EH (cell line): ENCODE measurements at places on chromosomes 13 and 19.

GRCh38 chr19:45322744-45323281, at the start of gene CKM:
Gene CKM, minus strand, starts transcription at chr19:45322875. Its CDS starts 3,162 bp downstream, at chr19:45319713.
- no peak for DNase-seq

DNA sequence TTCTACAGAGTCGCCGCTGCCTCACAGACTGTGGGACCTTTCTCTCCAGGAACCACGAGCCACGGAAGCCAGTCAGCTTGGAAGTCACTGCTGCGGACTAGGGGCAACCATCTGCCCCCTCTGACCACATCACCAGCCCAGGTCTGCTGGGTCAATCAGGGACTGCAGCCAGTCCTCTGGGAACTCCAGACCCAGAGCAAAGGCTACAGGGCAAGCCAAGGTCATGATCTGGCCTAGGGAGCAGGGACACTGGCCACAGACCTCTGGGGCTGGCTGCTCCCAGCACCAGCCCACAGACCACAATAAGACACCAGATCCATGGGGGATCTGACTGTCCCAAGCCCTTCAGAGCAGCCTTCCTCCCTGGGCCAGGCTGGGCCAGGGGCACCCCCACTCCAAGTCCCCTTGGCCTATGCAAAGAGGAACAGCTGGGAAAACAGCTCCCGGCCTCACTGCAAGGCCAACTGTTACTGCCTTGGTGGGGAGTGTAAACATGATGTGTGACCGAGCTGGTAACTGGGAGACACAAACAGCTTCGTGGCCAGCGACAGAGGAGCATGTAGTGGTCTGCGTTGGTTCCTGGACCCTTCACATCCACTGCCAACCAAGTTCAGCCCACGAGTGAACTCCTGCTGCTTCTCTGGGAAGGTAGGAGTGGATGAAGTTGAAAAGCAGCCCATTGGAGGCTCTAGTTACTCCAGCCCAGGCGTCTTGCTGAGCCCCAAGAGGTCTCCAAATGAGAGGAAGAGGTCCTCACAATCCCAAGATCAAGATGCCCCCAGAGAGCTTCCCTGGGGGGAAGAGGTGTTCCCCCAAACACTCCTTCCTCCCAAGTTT, 1.5 kb downstream of the AKT2 start:
- peak; percentile 12 for DNase-seq

DNA sequence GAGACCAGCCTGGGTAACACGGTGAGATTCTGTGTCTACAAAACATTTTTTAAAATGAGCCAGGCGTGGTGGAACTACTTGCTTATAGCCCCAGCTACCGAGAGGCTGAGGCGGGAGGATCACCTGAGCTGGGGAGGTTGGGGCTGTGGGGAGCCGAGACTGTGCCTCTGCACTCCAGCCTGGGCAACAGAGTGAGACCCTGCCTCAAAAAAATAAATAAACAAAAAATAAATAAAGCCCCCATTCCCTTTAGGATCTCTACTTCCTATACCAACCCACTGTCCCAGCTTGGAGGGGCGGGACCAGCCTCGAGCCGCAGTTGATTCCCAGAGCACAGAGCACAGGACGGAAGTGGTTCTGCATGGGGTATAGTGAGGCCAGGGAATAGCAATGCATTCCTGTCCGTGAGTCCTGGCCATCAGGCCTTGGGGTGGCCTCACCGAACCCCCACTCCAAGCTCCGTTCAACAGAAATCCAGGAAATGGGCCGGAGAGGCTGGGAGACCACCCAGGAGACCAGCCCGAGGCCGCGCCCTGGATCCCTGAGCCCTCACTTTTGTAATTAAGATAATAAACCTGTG, 4.9 kb upstream of the PTBP1 start:
- no peak for DNase-seq

DNA sequence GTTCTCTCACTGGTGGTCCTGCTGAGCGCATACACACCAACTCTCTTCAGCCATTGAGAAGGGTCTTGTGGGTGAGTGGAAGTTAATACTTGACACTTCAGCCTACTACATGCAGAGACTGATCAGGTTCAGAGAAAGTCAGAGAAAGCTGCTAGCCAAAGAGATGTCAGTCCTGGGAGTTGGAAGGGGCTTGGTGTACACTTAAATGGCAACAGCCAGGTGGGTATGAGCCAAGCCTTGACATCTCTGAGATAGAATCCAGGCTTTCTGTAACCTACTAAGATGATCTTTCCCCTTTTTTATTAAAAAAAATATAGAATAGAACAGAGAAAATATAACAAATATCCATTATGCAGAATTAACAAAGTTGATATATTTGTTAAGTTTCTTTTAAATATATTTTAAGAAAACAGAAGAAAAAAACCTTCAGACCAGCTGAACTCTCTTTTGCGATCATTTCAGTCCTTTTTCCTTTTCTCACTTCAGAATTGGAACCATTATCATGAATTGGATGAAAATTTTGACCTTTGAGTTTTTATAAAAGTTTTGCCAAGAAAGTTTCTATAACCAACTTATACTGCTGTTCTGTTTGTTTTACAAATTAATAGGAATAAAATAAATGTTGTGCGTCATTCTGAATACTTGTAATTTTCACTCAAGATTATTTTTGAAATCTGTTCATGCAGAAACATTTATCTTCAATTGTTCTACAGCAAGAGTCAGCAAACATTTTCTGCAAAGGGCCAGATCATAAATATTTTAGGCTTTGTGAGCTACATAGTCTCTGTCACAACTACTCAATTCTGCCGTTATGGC, 153.0 kb downstream of the RFC3 start:
- no peak for DNase-seq

DNA sequence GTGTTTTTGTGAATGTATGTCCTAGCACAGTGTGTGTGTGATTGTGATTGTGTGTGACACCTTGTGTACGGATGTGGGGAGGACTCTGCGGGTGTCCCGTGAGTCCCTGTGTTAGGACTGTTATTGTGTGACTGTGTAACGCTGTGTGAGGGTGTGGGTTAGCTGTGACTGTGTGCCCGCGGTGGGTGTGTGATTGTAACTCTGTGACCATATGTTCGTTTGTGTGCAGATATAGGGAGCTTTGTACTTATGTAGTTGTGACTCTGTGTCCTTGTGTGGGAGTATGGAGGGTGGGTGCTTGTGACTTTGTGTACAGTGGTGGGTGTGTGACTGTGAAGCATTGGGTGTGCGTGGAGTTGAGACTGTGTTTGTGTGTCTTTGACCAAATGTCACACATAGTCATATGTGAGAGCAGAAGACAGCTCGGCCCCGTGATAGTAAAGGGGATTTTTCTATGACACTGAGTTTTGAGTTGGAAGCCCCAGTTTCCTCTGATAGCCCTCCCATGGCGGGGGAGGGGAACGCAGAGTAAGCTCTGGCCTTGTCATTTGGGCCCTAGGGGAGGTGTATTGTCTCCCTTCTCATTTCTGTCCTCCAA, 949 bp upstream of the ZNF260 start:
- no peak for DNase-seq

DNA sequence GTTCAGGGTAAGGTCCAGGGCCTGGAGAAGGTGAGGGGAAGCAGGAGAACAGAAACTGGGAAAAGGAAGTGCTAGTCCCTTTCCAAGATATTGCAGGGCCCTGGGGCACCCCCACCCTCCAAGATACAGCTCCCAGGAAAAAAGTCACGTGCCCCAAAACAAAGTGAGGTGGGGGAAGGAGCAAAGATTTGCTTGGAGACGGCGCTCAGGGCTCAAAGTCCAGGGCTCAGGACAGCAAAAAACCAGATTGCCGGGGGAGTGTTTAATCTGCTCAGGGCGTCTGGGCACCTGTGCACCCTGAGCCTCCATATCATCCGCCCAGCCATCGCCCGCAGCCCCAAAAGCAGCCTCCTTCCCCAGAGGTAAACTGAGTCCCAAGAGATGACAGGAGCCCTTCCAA, 6.3 kb downstream of the SMIM24 start:
- no peak for DNase-seq

GRCh38 chr13:36357231-36357630, 11.0 kb upstream of the SPART start:
- no peak for DNase-seq

DNA sequence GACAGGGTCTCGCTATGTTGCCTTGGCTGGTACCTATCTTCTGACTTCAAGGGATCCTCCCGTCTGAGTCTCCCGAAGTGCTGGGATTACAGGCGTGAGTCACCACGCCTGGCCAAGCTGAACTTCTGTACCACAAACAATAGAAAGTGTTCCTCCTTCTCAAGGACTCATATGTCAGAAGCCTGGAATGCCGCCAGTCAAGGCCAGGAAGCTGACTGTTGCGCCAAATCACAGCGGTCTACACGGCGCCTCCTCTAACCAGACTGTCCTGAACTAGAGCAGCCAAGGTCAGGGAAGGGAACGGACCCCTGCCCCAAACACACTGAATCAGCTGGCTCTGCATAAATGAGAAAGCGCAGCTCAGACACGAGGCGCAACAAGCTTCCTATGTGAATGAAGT, 14.6 kb downstream of the RAB20 start:
- DNase-seq = peak; percentile 88

GRCh38 chr19:4059891-4060620, 6.6 kb downstream of the ZBTB7A start:
- peak; percentile 42 for DNase-seq

- no peak for DNase-seq
These were observed 122.4 kb upstream of the LSM14A start for GRCh38 chr19:34049944-34050343.

- no peak for DNase-seq
These were observed 210.0 kb downstream of the IRS2 start for GRCh38 chr13:109576331-109576813.

GRCh38 chr13:92255526-92255925, 857.1 kb downstream of the GPC5 start:
- DNase-seq = no peak

DNA sequence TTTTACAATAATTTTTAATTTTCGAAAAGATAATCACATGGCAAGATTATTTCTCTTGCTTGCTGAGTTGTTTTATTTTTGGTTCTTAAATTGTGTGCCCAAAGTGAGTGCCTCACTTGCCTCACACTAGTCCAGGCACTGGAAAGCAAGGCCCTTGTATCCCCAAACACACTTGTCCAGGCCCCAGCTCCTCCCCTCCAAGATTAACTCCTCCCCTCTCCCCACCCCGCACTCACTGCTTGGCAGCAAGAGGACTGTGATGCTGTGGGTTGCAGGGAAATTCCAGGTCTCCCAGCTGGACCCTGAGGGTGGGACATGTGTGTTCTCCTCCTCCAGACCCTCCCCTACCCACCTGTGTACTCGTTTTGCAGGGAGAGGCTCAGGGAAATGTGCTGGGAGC, 3.9 kb downstream of the SIGLEC12 start:
- no peak for DNase-seq

- no peak for DNase-seq
These were observed 3.6 kb upstream of the FAM187B start for GRCh38 chr19:35231956-35232645.

- no peak for DNase-seq
These were observed 2.4 kb upstream of the XPO4 start for GRCh38 chr13:20904908-20905307.

GRCh38 chr19:29262085-29262484, 49.1 kb upstream of the UQCRFS1 start:
- DNase-seq = no peak

DNA sequence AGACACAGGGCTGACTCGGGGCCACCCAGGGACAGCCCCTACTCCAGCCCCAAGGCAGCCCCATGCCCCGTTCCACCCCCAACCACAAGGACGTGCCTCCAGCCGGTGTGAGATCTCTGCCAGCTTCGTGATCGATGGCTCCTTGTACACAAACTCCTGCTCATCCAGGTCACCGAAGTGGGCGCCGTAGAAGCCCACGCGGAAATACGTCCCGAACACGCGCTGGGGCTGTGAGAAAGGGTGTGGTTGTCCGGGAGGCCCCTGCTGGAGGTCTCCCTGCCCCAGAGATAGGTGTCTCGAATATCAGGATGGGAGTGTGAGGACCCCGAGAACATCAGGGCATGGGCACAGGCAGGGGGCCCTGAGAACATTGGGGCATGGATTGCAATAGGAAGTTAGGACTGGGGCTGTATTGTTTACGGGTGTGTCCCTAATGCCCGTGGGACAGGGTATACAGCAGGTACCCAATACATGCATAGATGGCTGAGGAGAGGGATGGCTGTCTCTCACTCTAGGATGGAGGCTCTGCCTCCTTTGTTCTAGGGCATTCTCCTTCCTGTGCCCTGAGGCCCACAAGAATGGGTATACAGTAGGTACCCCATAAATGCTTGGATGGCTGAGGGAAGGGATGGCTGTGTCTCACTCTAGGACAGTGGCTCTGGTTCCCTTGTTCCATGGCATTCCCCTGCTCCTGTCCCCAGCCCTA, 5.3 kb upstream of the KANK2 start:
- DNase-seq = no peak
